GF-D8 (cell line): ENCODE measurements at places on chromosomes 7 and 10.
A peak's percentile ranks its signal among the peaks of the same experiment; 100 is the strongest.

DNA sequence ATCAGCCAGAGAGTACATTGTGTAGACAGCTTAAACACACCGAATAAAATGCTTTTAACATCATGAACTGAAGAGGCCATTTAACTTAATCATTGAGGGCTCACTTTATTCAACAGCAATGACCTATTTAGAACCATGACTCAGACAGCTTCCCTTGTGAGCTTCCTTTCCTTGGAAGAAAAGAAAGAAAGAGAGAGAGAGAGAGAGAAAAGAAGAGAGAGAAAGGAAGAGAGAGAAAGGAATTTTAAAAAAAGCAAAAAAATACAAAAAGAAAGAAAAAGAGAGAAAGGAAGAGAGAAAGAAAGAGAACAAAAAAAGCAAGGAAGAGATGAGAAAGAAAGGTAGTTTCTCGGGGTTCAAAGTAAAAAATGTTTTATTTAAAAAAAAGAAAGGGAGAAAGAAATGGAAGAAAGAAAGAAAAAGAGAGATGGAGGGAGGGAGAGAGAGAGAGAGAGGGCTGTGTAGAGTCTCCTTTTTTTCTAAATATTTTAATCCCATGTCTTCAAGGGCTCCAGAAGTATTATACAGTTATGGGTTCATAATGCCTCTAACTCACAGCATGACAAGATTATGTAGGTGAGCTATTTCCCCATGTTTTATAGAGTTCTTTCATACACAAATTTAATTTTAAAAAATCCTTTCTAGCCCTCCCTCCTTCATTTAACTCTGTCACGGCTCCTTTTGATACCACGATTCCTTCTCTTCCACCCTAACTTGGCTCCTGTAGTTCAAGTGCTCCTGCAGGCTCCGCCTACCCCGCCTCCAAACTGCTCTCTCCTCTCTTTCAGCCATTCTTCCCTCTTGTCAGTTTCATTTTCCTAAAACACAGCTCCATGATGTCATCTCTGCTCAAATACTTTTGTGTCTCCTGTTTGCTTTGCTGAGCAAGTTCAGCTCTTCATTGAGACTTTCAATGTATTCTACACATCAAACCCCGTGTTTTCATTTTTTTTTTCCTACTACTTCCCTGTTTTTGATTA is 85.5 kb downstream of the PRTFDC1 start:
- DNase-seq, result no peak

DNA sequence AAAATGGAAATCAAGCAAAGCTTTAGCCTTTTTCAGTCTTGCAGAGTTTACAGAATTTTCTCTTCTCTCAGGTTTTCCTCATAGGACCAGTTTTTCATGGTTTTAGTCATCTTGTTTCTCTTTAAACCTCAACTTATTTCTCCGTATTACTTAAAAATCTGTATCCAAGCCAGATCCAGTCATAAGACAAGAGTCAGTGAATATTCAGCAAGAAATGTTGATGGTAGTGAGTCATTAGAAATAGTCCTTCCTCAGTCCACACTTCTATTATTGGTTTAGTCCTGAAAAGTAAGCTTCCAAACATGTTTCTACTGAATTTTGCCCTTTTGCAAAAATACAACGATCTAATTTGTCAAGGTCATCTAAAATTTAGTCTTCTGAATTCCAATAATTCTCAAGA is 107.0 kb downstream of the VIM start:
- no peak for DNase-seq

DNA sequence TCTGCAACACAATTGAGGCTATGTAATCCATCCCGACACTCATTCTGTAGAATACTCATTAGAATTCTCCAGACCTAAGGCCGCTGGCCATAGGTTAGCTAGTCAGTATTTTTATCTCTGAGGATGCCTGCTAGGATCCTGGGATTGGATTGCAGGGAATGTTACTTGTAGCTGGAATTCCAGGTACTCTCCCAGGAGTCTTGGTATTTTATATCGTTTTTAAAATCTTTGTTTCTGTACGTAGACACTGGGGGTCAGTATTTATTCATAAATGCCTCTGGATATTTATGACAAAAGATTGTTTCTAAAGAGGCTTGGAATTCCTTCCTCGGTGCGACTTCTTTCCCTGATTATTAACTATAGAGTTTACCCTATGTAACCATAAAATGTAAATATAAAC is 40.1 kb downstream of the BPGM start:
- DNase-seq, result no peak

DNA sequence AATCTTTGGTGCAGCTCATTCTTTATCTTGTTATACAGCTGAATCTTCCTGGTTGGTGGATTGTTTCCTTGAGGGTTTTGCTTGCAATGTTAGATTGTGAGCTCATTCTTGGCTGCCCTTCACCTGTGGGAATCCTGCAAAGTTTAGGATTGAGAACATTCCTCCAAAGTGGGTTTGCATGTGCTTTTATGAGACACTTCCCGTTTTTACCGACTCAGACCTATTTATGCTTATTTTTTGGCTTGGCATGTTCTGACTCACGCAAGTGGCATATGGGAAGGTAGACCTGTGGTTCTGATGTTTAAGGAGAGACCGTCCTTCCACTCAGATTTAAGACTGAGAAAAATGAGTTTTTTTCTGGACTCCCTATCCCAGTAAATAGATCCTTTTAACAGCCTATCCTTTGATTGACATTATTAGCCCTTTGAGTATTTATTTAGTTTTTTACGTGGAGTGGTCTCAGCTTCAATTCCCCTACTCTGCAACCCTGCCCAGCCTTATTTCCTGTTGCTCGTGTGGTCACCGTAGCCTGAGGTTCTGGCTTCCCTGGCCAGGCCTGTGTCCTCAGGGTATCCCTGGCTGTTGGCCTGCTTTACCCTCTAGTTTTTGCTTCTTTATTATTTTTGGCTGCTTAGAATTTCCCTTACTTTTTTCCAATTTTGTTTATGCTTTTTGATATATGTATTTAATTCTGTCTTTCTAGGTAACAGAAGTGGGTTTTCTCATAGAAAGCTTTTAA is 13.4 kb upstream of the PRF1 start:
- no peak for DNase-seq

DNA sequence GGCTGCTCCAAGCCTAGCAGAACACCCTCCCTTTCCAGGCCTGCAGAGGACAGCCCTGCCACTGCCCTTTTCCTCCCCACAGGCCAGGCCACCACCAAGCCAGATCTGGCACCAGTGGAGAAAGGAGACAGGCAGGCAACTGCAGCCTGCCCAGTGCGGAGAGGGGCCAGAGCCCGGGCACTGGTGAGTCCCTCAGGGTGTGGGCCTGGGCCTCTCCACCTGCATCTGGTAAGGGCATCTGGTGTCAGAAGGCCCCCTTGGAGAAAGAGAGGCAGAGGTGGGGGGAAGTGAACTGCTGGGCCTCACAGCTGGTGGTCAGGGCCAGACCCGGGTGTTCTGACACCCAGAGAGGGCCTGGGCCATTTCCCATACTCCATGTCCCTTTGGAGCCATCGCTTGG is 27.9 kb downstream of the ZNF783 start:
- DNase-seq, result no peak

DNA sequence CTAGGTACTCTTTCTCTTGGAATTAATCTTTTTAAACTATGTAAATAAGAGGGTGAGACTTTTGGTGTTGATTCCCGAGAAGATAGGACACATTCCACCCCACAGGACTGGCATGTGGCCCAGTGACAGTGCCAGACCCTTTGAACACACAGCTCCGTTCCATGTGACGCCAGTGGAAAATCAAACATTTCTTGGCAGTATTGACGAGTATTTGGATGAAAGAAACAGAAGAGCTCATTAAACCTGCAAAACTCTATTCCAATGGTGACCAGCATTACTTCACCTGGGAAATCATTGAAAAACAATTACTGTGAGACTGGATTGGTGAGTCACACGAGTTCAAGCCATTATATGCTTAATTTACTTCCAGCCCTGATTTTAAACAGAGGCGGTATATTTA is 25.8 kb downstream of the AKR1E2 start:
- no peak for DNase-seq

GRCh38 chr7:44460325-44460724 is 30.1 kb downstream of the NUDCD3 start:
- DNase-seq, result peak; percentile 87

- DNase-seq, result no peak
These were observed 42.8 kb upstream of the PRSS58 start for GRCh38 chr7:142300689-142301088.

- peak; percentile 65 for DNase-seq
These were observed 376.9 kb downstream of the CALN1 start for GRCh38 chr7:72035266-72035665.

GRCh38 chr7:84102213-84102612 is 92.4 kb downstream of the SEMA3A start:
- DNase-seq, result no peak

DNA sequence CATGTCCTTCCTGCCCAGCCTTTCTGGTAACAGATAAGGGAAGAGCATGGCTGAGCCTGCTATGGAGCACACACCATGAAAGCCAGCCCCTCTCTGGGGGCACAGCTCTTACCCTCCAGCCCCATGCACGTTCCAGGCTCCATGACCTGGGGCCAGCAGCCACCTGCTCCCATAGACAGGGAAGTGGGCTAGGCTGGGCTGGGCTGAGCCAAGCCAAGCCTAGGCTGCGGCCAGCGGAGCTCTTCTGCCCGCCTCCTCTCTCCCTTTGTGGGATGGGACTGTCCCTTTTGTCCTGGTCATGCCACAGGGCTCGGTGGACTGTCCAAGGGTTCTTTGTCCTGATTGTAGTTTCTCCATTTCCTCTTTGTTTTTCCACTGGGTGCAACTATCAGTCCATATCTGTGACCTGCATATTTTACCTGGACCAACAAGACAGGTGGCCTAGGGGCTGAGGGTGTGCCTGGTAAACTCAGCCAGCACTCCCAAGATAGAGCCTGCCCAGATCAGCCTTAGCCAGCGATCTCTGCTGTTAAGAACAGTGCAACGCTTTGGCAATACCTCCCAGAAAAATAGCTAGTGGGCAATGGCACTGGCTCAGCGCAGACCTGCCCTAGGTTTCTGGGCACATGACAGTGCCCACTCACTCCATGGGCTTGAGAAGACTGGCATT is 97.2 kb upstream of the BTBD16 start:
- DNase-seq, result no peak

- no peak for DNase-seq
These were observed at the start of gene PYROXD2 for GRCh38 chr10:98414932-98415730. Gene PYROXD2 (minus strand): TSS chr10:98415182. CDS start chr10:98415135, 47 bp downstream.

GRCh38 chr7:27606270-27607209 is 56.1 kb downstream of the HIBADH start:
- DNase-seq, result no peak

DNA sequence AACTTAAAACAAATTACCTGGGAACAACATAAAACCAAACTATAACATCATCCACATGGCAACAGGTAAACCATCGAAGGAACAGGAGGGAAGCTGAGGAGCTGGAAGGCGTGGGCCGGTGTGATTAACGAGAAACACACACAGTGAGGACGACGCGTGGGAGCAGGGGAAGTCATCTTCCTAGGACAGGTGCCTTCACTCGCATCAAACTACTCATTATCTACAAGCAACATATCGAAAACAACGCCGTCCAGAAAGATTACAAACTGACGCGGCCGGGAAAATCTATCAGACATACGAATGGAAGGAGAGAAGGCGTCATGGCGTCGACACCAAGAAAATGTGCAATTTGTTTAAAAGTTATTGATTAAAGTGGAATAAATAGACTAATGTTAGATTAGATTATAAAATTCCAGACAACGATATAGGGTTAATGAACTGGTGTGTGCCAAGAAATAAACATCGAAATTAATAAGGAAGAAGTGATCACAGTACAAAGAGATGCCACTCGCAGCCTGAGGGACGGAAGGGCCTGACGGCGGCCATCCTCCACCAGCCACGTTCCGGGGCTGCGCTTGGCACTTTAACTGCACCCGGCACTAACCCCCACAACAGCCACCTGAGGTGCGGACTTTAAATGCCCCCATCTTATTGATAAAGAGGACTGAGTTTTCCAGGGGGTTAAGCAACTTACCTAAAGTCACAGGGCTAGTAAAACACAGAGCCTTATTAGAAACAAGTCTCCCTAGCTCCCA is 581.7 kb downstream of the DNAJB6 start:
- DNase-seq, result no peak
